ENCODE measurements at places on chromosomes 13 and 19.

GRCh38 chr13:105272660-105273631, 1262.5 kb downstream of the EFNB2 start:
- no peak for DNase-seq

GRCh38 chr13:32191452-32191998, 123.6 kb downstream of the ZAR1L start:
- DNase-seq = no peak

DNA sequence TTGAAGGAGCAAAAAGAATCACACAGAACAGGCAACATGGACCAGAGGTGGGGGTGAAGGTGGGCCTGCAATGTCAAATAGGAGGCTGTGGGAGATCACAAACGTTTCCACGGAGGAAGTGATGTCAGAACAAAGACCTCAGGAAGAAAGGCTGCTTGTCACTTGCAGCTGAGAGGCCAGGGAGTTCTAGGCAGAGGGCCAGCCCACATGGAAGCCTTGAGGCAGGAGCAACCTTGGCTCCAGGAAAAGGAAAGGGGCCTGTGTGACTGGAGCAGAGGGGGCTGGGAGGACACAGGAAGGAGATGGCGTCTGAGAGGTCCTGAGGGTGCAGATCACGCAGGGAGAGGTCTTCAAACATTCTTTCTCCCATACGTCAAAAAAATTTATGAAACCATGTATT, 16.3 kb downstream of the ZNF160 start:
- no peak for DNase-seq

DNA sequence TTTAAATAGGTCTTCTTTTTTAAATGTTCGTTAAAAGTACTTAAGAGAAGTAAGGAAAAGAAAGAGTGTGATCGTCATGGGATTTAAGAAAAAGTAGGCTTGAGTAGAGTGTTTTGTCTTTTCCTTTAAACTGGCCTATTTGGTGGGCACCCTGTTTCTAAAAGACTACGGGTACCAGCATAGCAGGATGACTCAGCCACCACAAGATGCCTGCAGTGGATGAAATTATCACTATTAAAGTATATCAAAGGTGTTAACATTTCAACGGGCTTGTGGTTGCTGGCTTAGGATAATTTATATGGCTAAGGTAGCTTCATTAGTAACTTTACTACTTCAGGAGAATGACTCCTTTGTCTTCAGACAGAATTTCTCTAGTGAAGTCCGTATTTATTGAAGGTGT, 112.6 kb downstream of the STARD13 start:
- DNase-seq = no peak

DNA sequence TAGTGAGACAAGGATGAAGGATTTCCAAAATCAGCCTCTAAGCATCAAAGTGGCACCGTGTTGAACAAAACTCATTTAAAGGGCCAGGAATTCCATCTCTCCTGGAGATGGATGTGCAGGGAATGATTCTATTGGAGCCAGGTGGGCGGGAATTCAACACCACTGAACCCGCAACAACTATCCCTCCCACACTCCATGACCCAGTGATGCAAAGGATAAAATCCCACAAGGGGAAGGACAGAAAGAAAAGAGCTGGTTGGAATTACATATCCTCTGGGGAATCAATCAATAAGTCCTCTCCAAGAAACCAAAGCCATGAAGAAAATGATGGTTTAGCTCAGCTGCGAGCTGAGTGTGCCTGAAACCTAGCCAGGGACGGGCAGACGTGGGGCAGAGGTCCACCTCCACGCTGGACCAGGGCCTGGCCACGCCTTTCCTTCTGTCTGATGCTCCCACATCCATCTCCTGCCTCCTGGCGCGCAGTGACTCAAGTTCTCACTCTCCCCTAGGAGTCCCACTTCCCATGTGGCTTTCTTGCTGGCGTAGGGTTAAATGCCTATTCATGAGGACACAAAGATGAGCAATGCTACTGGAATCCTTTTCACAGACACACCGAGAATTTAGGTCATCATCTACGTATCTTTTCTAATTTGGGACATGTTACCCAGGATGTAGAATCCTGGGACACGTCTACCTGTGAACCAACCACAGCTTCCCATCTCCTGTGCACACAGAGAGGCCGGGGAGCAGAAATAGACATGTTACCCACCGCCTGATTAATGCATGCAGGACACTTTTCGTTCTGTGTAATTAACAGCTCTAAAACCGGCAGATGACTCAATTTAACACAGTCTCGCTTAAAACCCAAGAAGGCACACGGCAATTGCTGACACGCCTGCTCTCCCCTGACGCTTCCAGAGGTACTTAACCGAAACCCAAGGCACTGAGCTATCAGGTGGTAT, 48.6 kb downstream of the PEPD start:
- peak; percentile 96 for DNase-seq

DNA sequence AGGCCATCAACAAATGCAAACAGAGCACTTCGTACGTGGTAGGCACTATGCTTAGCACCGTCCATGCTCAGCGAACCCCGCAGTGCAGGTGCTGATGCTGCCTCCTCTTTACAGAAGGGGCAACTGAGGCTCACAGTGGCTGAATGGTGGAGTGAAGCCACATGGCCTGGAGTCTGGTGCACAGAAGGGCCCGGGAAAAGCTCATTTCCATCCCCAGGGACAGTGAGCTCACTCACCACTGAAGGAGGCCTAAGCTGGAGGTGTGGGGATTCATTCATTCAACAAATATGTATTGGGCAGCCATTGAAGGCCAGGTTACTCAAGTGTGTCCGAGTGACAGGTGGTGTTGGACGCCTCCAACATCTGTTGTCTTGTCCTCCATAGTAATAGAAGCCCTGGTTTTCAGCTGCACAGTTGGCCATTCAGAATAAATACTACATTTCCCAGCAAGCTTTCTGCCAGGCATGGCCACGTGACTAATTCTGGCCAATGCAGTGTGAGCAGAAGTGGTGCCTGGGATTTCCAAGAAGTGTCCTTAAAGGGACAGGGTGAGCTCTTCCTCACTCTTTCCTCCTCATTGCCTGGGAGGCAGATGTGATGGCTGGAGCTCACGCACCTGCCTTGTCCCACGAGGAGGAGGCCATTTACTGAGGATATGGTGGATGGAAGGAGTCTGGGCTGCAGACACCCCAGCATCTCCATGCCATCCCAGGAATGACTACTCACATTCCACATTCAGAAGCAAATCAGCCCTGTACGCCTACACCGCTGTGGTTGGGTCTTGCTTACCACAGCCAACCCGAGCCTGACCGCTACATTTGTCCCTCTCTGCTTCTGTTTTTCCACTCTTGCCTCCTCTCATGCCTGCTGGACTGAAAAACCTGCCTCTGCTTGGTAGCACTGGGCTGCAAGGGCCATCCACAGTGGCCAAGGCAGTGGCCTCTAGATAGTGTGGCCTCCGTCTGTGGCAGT, 2.3 kb upstream of the ZNRF4 start:
- DNase-seq = no peak

DNA sequence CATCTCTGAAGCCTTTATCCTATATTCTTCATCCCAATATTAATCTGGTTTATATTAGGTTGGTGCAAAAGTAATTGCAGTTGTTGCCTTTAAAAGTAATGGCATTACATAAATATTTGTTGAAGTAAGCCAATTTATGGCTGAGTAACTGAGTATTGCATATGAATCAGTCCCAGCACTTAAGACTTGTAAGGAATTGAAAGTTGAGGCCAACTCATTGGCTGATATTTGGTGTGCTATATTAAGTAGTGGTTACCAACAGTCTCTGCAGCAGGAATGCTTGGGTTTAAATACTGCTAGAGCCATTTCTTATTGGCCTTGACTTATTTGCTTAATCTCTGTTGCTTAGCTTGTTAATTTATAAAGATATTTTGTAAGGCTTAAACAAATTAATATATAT, 460.7 kb downstream of the GPC6 start:
- no peak for DNase-seq

DNA sequence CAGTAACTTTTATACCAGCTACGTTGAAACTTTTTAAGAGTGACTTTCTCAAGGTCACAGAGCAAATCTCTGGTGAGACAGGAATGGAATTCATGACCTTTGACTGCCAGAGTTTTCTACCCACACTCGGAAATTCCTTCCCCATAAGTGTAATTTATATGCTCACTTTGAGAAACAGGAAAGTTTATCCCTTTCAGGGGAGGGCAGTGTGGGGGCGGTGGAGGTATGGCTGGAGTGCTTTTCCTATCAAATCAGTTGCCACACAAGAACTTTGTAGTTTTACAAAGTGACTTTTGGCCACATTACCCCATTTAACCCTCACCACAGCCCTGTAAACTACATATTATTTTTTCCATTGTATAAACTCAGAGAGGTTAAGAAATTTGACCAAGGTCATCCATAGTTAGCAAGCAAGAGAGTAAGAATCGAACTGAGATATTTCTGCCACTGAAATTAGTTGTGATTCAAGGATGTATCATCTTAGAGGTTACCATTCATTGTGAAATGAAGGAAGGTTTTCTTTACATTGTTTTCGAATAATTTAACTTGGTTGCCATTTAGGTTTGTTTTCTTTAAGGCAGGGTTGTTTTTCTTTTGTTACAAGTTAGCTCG, 5.9 kb downstream of the KLF12 start:
- DNase-seq = no peak

- DNase-seq = no peak
Observed at GRCh38 chr13:59437544-59438301, 726.0 kb downstream of the DIAPH3 start.

- no peak for DNase-seq
Observed at GRCh38 chr13:39402221-39402970, 200.6 kb downstream of the LHFPL6 start.

- no peak for DNase-seq
Observed at GRCh38 chr19:15010501-15011300, 31.0 kb upstream of the SLC1A6 start.

- DNase-seq = peak; percentile 47
Observed at GRCh38 chr19:10259162-10259905, 7.3 kb downstream of the MRPL4 start.

- DNase-seq = no peak
Observed at GRCh38 chr13:93948162-93948922, 531.1 kb downstream of the DCT start.

DNA sequence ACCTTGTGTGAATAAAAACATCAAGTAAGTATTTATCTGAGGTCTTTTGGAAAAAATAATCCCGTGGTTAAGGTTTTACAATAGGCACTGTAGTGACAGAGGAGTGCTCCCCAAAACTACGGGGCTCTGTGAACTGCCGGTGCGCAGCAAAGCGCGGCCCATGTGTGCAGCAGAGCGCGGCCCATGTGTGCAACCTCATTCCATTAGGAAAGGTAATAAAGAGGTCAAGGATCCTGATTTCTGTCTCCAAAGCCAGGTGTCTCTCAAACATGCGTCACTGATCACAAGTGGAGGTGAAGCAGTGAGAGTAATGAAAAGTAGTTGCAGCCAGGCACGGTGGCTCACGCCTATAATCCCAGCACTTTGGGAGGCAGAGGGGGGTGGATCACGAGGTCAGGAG, 58.7 kb downstream of the MRPL57 start:
- no peak for DNase-seq

- no peak for DNase-seq
Observed at GRCh38 chr13:73194310-73194709, 135.5 kb downstream of the KLF5 start.

DNA sequence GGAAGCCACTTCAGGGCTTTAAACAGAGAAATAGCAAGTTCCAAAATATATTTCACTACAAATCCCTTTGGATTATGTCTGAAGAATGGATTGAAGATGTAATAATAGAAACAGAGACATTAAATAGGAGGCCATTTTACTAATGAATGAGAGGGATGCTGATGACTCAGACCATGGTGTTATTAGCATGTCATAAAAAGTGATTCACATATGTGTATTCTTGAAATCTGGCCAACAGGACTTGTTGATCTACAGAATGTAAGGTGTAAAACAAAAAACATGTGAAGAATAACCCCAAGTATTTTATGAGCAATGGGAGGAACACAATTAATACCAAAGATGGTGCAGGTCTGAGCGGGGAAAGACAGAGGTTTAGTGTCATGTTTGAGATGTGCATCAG, 873.7 kb downstream of the SLITRK5 start:
- DNase-seq = no peak

- DNase-seq = no peak
Observed at GRCh38 chr13:109483284-109483683, 303.1 kb downstream of the IRS2 start.

DNA sequence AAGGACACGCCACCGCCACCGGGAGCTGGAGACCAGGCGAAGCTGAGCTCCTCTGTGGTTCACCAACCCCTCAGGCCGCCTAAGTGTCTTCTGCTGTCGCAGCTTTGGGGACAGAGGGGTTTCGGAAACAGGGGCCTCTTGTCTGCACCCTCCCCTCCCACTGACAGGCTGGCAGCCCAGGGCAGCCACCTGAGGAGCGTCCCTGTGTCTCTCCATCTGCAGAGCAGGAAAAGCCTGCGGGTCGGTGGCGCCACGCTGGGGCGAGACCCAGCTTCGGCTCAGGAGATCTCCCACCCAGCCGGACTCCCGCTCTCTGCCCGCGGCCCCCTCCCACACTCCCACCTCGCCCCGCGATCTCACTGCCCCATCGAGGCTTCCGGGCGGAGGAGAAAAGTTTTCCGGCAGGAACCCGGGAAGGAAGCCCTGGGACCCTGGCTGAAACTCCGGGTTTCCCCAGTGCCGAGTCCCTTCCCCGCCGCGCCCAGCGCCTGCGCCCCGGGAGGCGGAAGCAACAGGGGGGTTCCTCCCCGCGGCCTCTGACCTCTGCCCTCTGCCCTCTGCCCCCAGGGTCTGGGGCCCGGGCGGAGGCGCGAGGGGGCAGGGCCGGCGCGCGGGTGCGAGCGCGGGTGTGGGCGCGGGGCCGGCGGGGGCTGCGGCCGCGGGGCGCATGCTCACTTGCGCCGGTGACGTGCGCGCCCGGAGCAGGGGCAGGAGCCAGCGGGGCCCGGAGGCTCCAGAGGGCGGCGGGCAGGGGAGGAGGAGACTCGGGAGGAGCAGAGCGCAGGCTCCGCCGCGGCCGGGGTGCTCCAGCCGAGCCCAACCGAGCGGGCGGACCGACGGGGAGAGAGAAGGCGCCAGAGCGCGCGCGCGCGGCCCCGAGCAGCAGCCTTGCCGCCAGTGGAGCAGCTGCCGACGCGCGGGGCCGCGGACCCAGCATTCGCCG, at the start of gene ATP11A:
ATP11A (plus strand) TSS at position 736 of the 943 bp plus-strand sequence. CDS start 379 bp downstream, outside the sequence.
- peak; percentile 86 for DNase-seq

- DNase-seq = no peak
Observed at GRCh38 chr19:12042893-12043292, 7.4 kb upstream of the ZNF433 start.

DNA sequence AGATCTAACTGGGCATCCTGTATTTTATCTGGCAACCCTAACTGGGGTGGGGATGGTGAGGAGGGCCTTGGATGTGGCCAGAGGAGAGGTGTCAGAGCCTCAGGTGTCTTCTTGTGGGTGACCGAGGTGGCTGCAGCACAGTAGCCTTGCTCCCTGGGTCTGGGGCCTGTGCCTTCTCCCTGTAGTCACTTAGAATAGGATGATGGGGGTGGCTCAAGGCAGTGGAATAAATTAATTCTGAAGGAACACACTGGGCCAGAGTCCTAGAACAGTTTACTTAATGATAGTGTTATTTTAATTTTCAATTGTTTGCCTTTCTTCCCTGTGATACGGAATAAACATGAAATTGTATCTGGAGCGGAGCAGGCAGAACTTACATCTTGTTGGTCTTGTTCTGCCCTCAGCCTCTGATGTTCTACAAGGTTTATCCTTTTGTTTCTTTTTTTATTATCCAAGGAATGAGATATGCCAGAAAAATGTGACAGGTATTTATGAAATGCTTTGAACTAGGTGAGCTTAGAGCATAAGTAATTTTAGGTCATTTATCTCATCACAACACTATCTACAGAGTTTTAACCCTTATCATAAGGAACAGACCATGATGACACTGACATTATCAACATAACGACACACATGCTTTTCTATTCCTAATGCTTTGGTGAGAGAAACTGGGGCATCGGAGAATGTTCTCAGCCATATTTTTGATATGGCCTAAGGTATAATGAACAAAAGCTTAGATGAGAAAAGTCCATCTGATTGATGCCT, 51.4 kb downstream of the LRCH1 start:
- DNase-seq = no peak

GRCh38 chr13:38897521-38897920, 93.1 kb downstream of the STOML3 start:
- no peak for DNase-seq
